Activated T-cell treated with anti-CD3 and anti-CD28 coated beads, Interleukin-2, amount 50 U/mL, for 72 hours (primary cell): ENCODE measurements at places on chromosomes 3 and 15.

- H3K27ac ChIP-seq, result no peak overlapping the region
- H3K27me3 ChIP-seq, result no peaks in the 10 kb centered on the region
- no peak overlapping the region for H3K4me3 ChIP-seq
Observed at GRCh38 chr15:42338500-42338899, 20.8 kb upstream of the CAPN3 start.

GRCh38 chr3:48038971-48039481 is 22.8 kb upstream of the MAP4 start:
- H3K36me3 ChIP-seq, result no peaks in the 10 kb centered on the region
- no peak overlapping the region for H3K4me3 ChIP-seq
- H3K27ac ChIP-seq, result no peak overlapping the region
- no peaks in the 10 kb centered on the region for H3K27me3 ChIP-seq
- no peak for DNase-seq

DNA sequence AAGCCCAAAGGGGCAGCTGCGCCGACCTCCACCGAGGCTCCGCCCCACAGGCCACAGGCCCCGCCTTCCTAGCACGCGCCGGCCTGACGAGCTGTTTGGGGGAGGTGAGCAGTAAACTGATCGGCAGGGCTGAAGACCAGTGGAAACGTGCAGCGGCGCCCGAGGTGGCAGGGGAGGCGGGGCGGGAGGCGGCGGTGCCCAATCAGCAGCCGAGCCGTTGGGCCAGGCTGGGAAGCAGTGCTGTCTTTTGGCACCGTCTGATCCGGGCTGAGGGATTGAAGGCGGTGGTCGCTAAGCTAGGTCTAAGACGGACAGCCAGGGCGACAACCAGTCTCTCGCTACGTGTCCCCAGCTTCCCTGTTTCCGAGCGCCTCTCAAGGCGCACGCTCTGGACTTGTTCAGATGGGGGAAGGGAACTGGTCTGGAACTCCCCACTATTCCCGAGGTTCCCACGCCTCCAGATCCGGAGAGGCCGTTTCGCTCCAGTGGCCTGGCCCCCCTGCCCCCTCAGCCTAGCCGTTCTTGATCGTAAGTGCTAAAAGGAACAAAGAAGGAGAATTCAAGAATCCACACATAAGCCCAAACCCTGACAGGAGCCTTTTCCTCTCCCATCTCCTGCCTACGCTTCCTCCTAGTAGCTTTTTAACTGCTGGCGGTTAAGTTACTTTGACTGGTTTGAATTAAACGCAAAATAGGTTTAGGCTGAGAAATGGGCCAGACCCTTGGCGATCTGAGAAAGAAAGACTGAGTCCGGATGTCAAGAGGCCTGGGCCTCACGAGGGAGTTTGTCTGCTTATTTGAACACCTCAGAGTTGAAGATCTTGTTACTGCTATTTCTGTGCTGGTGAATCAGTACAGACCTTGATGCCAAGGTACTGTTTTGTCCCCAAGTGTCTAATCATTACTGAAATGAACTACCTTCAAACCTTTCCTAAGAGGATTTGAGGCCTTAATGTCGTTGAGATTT is at the start of gene FMN1:
Gene FMN1, minus strand, starts transcription at position 11 of the 967 bp plus-strand sequence. CDS start 39,800 bp downstream, outside the sequence.
- no peaks in the 10 kb centered on the region for H3K36me3 ChIP-seq
- H3K4me3 ChIP-seq, result peak within 1 kb of the TSS; percentile 72
- peak; percentile 92 for DNase-seq
- peaks cover 24% of the 10 kb centered on the region for H3K4me1 ChIP-seq
- H3K27me3 ChIP-seq, result peaks cover 46% of the 10 kb centered on the region

DNA sequence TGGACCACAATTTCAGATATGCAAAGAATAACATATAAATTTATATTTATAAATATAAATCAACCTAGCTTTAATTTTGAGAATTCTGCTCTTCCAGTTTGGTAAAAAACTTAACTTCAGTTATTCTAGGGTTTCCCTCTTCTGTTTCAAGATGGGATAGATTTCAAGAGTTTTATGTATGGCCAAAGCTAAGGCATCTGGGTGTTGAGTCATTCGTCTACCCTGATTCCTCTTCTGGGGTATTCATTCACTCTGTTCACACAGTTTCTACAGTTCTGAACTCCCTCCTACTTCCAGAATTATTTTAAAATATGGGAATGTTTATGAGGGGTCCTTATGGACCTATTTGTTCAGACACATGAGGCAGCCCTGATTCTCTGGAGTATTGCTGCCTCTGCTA is 4.2 kb upstream of the FGF7 start:
- H3K4me1 ChIP-seq, result no peaks in the 10 kb centered on the region
- no peak overlapping the region for H3K4me3 ChIP-seq
- H3K36me3 ChIP-seq, result no peaks in the 10 kb centered on the region
- no peak overlapping the region for H3K27ac ChIP-seq
- no peak for DNase-seq
- H3K27me3 ChIP-seq, result peaks cover 17% of the 10 kb centered on the region

- H3K36me3 ChIP-seq, result no peaks in the 10 kb centered on the region
- peaks cover 40% of the 10 kb centered on the region for H3K27me3 ChIP-seq
- no peak overlapping the region for H3K27ac ChIP-seq
- peak overlapping the region; percentile 73 for H3K4me3 ChIP-seq
- peaks cover 12% of the 10 kb centered on the region for H3K4me1 ChIP-seq
- DNase-seq, result no peak
Observed at GRCh38 chr15:77633913-77634265, 1.2 kb upstream of the LINGO1 start.

- DNase-seq, result no peak
- no peak overlapping the region for H3K4me3 ChIP-seq
- H3K27ac ChIP-seq, result no peak overlapping the region
- peaks cover 6% of the 10 kb centered on the region for H3K4me1 ChIP-seq
Observed at GRCh38 chr15:101617390-101617965, 34.7 kb downstream of the TM2D3 start.

- peaks cover 63% of the 10 kb centered on the region for H3K4me1 ChIP-seq
- no peak overlapping the region for H3K27ac ChIP-seq
- H3K27me3 ChIP-seq, result no peaks in the 10 kb centered on the region
- no peaks in the 10 kb centered on the region for H3K36me3 ChIP-seq
- H3K4me3 ChIP-seq, result no peak overlapping the region
Observed at GRCh38 chr15:77064063-77064462, 6.8 kb downstream of the TSPAN3 start.

DNA sequence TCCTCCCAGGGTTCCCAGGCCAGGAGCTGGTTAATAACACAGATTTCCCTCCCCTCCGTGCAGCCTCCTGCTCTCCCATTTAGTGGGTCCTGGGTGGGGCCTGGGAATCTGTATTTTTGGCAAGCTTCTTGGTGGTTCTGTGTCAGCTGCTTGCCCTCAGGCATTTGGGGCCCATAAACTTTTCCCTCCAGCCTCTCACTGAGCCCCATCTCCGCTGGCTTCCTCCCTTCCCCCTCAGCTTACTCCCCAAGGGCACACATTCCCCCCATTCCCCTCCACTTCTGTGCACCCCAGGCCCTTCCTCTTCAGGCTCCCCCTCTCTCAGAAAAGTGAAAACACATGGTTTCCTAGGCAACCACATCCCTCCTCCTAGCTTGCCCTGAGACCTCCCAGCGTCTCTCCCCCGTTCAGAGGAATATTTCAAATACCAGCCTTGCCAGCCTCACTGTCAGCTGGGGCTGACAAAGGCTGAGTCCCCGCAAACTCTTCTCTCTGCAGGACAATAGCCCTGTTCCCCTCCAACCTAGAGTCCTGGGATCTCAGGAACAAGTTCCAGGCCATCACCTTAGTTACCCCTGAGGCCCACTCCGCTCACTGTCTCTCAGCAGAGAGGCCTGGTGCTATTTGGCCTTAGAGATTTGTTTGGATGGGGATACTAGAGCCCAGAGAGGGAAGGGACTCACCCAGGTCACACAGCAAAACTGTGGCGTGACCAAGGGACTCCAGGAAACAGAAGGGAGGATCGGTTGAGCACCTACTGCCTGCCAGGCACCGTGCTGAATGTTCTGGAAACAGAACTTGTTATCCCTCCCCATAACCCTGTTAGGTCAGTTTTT is 44.6 kb upstream of the SMAD6 start:
- H3K27ac ChIP-seq, result no peak overlapping the region
- peaks cover 6% of the 10 kb centered on the region for H3K4me1 ChIP-seq
- no peaks in the 10 kb centered on the region for H3K36me3 ChIP-seq
- no peak overlapping the region for H3K4me3 ChIP-seq
- DNase-seq, result no peak
- H3K27me3 ChIP-seq, result no peaks in the 10 kb centered on the region

DNA sequence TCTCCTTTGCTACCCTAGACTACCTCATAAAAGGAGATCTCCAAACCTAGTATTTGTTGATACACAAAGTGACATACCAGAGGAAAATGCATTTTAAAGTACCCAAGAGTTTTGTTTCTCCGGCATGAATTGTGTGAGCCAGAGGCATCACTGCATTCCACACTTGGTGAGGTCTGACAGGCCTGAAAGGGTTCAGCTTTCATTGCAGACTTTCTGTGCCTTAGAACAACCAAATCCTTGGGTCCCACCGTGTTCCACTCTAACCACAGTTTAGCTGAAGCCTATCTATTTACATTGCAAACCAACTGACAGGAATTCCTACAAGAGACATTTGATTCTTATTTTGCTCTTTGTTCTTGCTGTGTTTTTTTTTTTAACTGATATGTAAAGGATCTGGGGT is 21.0 kb upstream of the EID1 start:
- no peak for DNase-seq
- H3K4me3 ChIP-seq, result no peak overlapping the region
- peaks cover 21% of the 10 kb centered on the region for H3K27me3 ChIP-seq
- H3K36me3 ChIP-seq, result no peaks in the 10 kb centered on the region

- DNase-seq, result no peak
- no peaks in the 10 kb centered on the region for H3K27me3 ChIP-seq
- H3K4me1 ChIP-seq, result no peaks in the 10 kb centered on the region
- H3K36me3 ChIP-seq, result peaks cover 1% of the 10 kb centered on the region
Observed at GRCh38 chr3:9695345-9695744, 8.3 kb upstream of the CPNE9 start.

DNA sequence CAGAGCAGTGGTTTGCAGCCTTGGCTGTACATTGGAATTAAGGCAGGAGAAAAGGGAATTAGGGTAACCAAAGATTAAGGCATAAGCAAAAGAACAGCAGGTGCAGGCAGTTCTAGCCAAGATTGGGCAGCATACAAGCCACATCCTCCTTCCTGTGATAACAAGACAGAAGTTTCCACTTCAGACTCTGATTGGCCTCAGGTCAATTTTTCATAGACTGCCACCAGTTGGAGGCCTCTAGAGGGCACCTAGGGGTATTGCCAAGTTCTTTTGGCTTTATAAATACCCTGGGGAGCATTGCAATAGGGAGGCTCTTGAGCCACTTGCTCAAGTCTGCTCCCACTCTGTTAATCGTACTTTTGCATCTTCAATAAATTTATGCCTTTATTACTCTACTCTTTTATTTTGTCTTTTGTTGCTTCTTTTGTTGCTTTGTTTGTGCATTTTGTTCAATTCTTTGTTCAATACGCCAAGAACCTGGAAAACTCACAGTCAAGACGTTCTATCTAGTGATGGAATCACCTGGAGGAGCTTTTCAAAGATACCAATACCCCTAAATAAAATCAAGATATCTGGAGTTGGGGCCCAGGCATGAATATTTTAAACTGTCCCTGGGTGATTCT is 32.2 kb upstream of the FMN1 start:
- no peaks in the 10 kb centered on the region for H3K36me3 ChIP-seq
- no peak overlapping the region for H3K27ac ChIP-seq
- DNase-seq, result peak; percentile 34
- peaks cover 2% of the 10 kb centered on the region for H3K27me3 ChIP-seq
- no peak overlapping the region for H3K4me3 ChIP-seq
